GM23338 (cell line): ENCODE measurements at places on chromosomes 12 and 14. TPM values are rescaled to one million over a fixed set of nuclear protein-coding genes. Genes with fewer than 3 reads are reported as not detected.

DNA sequence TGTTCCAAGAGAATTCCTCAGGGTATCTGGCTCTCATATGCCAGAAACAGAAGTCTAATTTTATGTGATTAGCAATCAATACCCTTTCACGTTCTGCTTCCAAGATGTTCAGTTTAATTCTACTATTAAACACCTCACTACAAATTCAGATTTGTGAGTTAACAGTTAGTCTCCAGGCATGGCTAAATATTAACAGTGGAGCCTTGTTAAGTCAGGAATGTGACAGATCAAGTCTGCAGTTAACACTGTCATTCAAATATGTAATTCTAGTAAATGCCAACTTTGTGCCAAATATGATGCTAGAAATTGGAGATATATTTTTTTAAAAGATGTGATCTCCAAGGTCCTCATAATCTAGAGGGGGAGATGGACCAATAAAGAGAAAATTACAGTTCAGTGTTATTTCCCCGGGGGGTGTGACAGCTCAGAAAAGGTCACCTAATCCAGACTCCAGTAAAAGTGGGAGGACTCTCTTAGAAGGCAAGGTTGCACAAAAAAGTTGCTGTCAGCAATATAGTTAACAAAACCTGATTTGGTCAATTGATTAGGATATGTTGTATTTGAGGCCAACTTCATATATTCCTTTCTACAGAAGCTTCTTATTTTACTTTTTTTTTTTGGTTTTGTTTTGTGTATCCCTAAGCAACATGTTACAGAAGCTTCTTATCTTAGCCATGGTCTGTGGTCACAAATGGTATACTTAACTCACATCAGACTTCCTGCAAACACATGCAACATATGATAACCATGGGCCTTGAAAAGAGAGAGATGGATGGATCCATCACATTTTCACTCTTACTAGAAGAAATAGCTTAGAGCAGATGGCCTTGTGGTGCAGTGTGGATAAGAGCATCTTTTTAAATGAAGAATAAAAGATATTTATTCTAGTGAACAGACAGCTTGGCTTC, 18.4 kb upstream of the RNU6-7 start:
- DNase-seq, result no peak

- DNase-seq, result no peak
Observed at GRCh38 chr12:91144053-91144452, 32.8 kb upstream of the LUM start.

DNA sequence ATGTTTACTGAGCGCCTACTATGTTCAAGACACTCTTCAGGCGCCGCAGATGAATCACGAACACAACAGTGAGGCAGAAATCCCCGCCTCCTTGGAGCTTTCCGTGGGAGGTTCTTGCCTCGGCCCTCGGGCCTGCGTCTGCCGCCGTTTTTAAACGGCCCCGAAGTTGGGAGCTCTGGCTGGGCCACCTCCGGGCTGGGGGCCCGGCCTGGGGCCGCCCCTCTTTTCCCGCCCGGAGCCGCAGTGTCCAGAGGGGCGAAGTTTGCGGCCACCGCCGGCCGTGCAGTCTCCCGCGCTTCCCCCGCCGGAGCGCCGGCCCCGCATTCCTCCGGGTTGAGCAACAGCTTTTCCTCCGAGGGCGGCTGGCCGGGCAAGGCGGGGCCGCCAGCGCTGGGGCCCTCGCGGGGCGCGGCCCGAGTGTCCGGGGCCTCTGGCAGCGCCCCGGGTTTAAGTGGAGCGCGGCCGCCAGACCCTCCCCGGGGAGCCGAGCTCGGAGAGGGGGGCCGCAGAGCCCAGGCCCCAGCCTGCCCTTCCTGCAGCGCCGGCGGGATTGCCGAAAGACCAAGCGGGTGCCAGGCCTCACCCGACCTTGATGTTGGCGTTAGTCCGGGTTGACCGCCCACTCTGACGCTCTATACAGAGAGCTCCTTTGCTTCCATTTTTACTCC, 18.7 kb upstream of the CTDSP2 start:
- peak; percentile 83 for DNase-seq

- no peak for DNase-seq
Observed at GRCh38 chr14:93146119-93146518, 30.4 kb upstream of the ITPK1 start.

GRCh38 chr14:55973285-55973800, 144.9 kb upstream of the PELI2 start:
- DNase-seq, result no peak

GRCh38 chr14:94773655-94774343, 3.9 kb upstream of the GSC start:
- DNase-seq, result peak; percentile 59

GRCh38 chr14:28382444-28383190, 384.0 kb upstream of the FOXG1 start:
- DNase-seq, result no peak

GRCh38 chr14:85487215-85487614, 42.7 kb upstream of the FLRT2 start:
- DNase-seq, result no peak

DNA sequence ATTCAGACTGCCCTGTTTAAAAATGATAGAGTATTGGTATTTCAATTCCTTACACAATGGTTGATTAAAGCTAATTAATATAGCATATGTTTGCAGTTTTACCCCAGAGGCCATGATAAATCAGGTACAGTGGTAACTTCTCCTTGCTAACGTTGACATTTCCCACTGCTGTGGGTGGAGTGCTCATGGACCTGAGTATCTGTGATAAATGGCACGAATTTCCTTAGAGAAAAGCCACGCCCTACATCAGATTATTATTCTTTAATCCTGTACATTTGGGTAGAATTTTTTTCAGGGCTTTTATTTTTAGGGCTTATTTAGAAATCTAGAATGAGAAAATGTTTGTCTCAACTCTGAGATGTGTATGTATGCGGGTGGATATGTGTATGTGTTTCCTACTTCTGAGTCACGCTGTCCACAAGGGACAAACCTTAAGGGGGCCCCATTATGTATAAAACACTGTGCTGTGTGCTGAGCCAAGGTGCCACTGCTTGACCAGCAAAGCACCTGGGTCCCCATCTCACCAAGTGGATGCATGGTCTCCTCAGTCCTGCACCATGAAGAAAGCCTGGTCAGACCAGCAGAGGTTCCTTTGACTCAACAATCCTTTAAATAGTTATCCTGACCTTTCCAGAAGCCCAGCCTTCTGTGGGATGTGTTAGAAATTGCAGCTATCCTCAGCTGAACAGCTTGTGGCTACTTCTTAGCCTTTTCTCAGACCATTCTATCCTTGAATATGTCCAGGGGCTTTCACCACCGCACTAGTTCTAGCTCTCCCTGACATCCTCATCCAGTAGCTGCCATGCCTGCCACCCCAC, 57.9 kb upstream of the STK38L start:
- no peak for DNase-seq

GRCh38 chr14:61528591-61529021, 166.7 kb upstream of the HIF1A start:
- no peak for DNase-seq

DNA sequence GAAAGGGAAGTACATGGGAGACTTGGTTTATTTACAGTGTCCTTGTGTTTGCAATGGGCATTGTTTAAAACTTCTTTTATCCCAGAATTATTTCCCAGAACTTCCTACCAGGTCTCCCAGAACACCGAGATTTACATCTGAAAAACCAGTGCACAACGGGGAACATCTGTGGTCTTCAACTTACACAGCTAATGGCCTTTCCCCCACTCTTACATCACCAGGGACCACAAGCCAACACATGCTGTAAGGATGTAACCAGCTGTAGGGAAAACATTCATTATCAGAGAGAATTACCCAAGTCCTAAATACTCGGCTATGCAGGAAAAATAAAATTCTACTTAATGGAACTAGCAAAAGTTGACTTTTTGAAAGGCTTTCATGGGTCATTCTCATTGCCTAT, 267.6 kb downstream of the DUSP6 start:
- DNase-seq, result no peak

DNA sequence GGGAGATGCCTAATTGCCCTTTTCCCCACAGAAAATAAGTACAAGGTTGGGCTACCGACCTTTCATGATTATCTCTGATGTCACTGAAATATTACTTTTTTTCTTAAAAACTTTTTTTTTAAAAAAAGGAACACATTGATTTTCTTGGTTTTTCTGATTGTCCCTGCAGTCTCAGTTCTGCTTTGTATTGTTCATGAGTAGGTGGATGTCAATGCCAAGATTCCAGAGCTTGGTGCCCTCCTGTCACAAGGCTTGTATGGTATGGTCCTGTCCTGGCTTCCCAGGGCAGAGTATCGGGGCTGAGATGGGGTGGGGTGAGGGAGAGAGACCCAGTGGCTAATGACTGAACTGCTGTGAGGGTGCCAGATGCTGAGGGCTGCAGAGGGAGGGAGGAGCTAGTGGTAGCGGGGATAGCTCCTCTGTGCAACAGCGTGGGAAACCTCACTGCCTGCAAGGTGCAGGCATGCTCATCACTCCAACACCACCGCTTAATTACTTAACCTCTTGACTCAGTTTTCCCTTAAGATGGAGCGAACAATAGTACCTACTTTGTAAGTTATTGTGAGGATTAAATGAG, 4.4 kb upstream of the CTDSP2 start:
- DNase-seq, result peak; percentile 64

DNA sequence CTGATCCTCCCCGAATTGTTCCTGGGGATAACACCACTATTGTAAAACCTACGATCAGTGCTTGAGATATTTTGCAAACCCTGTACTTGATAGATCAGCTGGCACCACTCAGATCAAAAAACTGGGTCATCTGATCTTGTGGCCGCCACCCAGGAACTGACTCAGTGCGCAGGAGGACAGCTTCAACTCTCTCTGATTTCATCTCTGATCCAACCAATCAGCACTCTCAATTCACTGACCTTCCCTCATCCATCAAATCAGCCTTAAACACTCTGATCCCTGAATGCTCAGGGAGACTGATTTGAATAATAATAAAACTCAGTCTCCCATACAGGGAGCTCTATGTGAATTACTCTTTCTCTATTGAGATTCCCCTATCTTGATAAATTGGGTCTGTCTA, 4.2 kb upstream of the XPOT start:
- DNase-seq, result peak; percentile 71

- no peak for DNase-seq
Observed at GRCh38 chr12:48828841-48829575, 10.7 kb downstream of the CACNB3 start.

DNA sequence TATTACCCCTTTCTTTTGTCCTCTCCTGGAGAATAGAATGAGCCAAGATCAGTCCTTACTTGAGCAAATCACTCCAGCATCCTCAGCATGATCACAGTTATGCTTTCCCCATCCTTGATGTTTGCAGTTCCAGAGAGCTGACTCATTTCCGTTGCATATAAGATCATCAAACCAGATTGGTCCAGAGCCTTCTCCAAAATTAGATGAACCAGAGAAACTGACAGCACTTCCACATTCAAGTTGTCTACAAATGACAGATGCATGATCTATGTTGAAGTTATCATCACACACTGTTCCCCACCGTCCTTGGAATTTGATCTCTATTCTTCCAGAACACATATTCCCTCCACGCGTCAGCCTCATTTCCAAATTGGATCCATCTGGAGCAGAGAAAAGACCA, 4.8 kb downstream of the CD163 start:
- DNase-seq, result no peak

DNA sequence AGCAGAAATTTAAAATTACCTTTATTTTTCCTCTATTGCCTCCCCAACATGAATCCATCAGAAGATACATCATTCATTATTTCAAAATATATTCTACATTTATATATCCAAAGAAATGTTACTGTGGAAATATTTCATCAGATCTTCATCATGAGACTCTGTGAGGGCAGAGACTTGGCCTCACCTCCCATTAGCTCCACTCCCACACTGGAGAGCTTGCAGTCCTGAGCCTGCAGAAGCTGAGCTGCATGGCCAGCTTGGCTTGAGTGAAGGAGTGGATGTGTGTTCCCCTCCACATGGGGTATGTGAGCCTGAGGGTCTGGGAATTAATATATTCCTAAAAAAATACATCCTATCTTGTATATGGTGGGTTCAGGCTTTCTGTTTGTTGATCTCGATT, 961.9 kb downstream of the TMEM121 start:
- no peak for DNase-seq

DNA sequence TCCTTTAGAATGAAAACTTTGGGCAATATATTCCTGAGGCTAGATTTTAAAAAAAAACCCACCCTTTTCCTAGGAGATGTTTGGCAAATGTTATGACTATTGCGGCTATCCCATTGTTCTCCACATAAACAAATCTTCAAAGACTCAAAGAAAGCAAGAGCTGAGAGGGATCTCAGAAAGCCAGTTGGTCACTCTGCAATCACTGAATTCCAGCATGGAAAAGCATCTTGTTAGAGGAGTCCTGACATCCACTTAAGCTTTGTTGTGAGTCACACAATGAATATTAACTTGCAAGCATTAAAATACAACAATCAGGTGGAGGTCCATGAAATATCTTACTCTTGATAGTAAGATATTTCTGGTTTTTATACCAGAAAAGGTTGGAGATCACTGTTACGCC, 11.0 kb upstream of the PTPRB start:
- DNase-seq, result no peak

DNA sequence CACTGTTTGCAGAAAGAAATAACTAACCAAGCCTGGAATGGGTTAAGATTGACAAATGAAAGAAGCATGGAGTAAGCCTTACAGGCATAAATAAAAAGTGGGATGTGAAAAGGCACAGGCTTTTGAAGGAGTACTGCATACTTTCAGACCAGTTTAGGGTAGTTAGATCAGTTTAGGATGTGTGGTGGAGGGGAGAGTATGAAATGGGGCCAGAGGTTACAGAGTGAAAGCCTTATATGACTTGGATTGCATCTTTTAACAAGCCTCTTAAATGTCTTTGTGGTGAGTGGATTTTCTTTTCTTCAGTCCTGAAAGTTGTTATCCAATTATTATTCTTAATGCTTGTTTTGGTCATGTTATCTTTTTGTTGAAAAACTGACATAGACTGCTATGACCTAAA, 52.2 kb upstream of the TRHDE start:
- DNase-seq, result no peak

DNA sequence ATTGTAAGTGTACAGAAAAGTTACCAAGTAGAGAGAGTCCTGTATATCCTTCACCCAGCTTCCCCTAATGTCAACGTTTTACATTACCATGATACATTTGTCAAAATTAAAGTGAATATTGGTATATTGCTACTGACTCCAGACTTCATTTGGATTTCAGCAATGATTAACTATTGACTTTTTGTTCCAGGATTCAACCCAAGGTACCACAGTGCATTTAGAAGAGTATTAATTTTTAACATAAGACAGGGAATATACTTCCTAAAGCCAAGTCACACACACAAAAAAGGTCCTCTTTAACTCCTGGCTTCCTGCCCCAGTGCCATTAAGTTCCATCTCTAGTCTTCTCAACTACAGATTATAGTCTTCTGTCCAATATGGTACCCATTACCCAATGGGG, 75.5 kb upstream of the RBM19 start:
- DNase-seq, result no peak

- no peak for DNase-seq
Observed at GRCh38 chr14:78143489-78144145, 26.6 kb upstream of the NRXN3 start.

- DNase-seq, result no peak
Observed at GRCh38 chr14:66802962-66803361, 295.0 kb downstream of the GPHN start.

NCOR2 gene
- total RNA-seq, result 180 and 190 TPM in 2 replicates

TSPAN11 gene
- total RNA-seq, result 3.6 and 6.0 TPM in 2 replicates

OSGEP gene
- 59.5 and 62.8 TPM in 2 replicates for total RNA-seq

SERPINA12 gene
- not detected in 2 replicates for total RNA-seq

RPL36AL gene
- total RNA-seq, result 122 and 204 TPM in 2 replicates

ASIC1 gene
- total RNA-seq, result 1.5 and 1.6 TPM in 2 replicates

FAM90A1 gene
- 0.14 TPM in 1 of 2 replicates, not detected in the other for total RNA-seq

CD27 gene
- not detected in 2 replicates for total RNA-seq

MIP gene
- total RNA-seq, result not detected in 2 replicates

CIROP gene
- total RNA-seq, result not detected in 2 replicates

GPR132 gene
- total RNA-seq, result 0.14 TPM in 1 of 2 replicates, not detected in the other
